ENCODE measurements at places on chromosomes 12 and 14.

- DNase-seq, result no peak
Observed at GRCh38 chr12:30970559-30971197, 44.1 kb downstream of the TSPAN11 start.

GRCh38 chr14:54252072-54252730, 144.6 kb upstream of the CDKN3 start:
- no peak for DNase-seq

DNA sequence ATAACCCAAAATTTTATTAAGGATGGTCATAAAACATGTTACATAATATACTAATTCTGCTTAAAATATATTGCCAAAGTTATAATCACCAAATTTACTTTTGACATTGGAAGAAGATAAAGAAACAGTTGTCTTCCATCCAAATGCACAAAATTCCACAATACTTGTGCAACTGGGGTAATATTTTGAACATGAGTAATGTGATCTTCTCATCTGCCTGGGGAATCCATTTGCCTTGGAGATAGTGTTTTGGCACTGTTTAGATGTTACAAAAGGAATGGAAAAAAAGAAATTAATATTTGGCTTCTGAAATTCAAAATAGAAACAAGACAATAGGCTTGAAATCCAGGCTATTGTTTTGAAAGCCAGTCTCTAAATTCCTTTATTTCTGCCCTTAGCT, 9.1 kb downstream of the GPR19 start:
- no peak for DNase-seq

GRCh38 chr14:39005044-39005880, 97.8 kb downstream of the SEC23A start:
- DNase-seq, result no peak

GRCh38 chr12:3247077-3247476, 169.9 kb downstream of the TSPAN9 start:
- DNase-seq, result no peak

- DNase-seq, result no peak
Observed at GRCh38 chr14:27409944-27410343, 812.1 kb upstream of the NOVA1 start.

- DNase-seq, result no peak
Observed at GRCh38 chr14:74945261-74945851, 10.0 kb downstream of the PGF start.

- DNase-seq, result no peak
Observed at GRCh38 chr12:13945641-13946040, 35.8 kb downstream of the GRIN2B start.

GRCh38 chr12:115335048-115335447, 651.1 kb upstream of the TBX3 start:
- DNase-seq, result no peak

- no peak for DNase-seq
Observed at GRCh38 chr12:70251226-70251625, 8.0 kb downstream of the CNOT2 start.

DNA sequence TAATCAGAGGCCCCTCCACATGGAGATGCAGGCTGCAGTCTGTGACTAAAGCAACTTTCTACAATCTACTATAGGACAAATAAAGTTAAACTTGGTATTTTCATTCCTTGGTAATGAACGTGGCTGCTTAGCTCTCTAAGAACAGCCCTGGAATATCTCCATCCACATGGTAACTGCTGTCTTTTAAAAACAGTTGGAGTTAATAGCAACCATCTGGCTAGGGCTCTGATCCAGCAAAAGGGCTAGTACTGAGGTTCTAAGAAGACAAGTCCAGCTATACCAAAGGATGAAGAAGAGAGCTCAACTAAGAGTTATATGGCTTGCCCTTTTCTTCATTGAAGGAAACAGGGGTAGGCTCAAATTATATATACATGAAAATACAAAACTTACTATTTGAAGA, 920.1 kb downstream of the FLRT2 start:
- no peak for DNase-seq

DNA sequence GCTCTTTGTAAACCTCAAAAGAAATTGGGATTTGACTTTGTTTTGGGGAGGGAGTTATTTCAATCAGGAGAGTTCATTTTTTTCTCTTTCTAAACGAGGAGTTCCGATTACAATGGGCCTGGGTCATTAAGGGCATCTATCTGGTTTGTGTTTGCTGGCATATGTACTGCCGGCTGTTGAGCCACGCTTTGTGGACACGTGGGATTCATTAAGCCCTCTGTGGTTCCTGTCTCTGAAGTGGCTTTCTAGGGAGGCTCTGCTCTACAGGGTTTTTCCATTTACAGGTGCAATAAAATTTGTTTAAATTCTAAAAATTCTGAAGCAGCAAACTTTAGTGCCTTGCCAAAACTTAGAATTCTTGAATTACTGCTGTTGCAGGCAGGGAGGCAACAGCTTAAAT, 57.9 kb downstream of the GNS start:
- DNase-seq, result no peak

- DNase-seq, result no peak
Observed at GRCh38 chr12:104480826-104481440, 24.2 kb downstream of the CHST11 start.

DNA sequence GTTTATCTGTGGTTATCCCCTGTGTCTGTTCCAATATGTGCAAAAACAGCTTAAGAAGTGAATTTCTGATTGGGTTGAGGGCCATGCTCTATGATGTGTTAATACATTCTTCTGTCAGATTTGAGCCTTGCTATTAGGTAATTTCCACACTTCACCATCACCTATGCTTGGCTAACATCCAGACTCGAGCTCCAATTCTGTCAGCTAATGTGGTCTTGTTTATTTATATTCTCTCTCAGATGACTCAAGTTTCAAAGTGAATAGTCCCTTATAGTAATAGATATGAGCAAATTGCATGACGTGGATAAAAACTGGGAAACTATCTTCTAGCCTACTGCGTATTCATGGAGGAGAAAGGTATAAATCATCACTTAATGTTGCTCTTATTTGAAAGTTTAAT, 451.3 kb downstream of the SNAPC1 start:
- no peak for DNase-seq

GRCh38 chr12:104701756-104702155, 245.0 kb downstream of the CHST11 start:
- no peak for DNase-seq

DNA sequence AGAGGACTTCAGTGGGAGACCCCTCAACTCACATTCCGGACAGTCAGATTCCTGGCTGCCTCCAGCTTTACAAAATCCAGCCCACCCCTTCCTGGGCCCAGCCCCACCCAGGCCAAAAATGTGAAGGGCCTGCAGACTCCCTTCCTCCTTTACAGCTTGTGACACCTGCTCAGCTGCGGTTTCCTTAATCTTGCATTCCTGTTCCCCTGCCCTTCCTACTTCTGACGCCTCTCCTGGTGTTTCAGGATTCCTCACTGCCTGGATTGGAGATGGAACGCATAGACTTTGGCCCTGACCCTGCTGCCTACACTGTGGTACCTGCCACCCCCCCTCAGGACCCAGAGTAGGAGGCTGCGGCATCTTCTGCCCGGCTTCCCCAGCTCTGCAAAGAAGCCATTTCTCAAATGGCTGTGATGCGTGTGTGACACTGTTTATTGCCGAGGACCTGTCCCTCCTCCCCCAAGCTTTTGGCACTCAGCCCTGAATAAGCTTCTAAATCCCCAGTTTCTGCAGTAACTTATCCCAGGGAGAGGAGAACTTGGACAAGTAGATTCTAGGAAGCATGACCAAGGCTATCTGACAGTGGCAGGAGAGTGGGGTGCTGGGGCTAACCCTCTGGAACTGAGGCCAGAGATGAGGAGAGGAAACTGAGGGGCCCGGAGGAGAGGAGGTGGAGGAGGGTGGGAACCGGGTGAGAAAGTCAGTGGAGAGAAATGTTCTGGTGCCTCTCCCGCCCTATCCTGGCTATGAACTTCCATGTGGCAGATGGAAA, 24.9 kb upstream of the BCDIN3D start:
- DNase-seq, result no peak

DNA sequence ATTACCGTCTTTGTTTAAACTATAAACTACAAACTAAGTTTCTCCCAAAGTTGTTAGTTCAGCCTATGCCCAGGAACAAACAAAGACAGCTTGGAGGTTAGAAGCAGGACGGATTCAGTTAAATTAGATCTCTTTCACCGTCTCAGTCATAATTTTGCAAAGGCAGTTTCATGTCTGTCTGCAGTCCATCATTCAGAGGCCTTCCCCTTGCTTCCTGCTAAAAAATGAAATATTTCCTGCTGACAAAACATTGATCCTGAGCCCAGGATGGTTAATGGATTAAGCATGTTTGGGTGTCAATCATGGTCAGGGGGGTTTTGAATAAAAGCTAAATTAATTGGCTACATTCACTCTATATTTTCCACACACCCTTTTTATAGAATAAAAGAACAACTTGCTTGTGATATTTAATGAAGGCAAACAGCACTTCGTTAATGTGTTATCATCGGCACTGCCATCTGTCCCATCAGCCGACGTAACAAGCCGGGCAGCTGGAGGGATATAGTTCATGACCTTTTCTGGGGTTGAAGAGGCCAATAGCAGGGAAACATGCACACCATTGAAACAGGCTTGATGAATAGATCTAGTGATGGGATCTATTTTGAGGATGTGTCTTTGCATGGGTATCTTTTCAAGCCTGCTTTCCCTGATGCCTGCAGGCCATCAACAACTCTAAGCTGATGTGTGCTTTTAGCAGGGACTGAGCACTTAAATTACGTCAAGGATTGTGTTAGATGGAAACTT, 521.3 kb upstream of the TMEM132C start:
- no peak for DNase-seq

- DNase-seq, result no peak
Observed at GRCh38 chr12:111926631-111927030, 84.6 kb downstream of the MAPKAPK5 start.

DNA sequence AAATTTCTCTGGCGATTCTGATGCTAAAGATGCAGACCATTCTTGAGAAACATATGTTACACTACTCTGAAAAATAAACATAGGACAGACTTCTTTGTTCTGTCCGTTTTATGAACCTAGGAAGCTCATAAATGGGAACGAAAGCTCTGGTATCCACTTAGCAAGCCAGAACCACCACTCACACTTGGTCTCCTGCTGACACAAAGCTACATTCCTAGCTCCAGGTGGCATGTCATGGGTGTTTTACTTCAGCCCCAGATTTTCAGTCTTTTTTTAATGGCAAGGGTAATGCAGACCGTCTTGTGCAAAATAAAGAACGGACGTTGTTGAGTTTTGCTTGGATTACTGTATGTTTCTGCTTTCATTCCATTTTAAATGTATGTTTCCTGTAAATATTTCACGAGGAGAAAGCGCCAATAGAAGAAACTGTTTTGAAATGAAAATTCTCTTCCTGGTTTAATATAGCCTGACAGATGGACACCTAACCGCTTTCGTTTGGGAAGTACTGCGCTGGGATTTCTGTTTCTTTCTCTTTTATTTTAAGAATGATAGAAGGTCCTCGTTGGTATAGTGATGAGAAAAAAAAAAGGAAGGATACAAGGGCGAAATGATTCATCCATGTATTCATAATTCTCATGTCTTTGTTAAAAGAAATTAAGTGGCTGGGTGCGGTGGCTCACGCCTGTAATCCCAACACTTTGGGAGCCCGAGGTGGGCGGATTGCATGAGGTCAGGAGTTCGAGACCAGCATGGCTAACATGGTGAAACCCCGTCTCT, 871 bp upstream of the COQ5 start:
- DNase-seq, result no peak
